ENCODE measurements at places on chromosomes 2 and 18.

- no peak for DNase-seq
Observed at GRCh38 chr2:183519371-183520056, 395.3 kb downstream of the NUP35 start.

DNA sequence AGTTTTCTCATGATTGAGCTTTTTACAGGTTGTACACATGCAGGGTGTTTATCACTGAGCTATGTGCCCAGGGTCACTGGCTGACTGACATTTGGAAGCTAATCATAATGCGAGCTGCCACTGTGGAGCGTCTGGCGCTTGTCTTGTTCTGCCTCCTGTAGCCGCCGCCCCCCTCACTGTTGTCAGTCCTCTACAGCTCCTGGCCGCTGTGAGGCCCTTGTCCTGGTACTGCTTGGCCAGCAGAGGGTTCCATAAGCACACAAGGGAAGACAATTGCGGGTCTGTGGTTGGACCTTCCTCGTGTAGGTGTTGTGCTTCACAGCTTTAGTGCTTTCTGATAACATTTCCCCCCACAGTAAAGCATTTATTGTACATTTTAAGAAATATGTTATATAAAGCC lies 105.6 kb upstream of the LDLRAD4 start:
- no peak for DNase-seq

DNA sequence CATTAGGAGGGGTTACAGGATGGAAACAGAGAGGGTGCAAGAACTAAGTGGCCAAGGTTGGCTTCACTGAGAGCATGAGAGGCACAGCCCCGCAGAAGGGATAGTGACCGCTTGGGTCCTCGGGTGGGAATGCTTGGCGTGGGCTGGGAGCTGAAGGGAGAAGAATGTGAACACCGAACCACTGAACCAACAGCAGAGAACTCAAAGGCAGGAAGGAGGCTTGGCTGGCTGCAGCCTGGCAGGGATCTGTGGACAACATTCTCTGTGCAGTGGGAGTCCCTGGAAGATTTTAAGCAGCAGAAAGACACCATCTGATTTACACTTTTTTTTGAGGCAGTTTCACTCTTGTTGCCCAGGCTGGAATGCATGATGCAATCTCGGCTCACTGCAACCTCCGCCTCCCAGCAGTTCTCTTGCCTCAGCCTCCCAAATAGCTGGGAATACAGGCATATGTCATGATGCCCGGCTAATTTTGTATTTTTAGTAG lies 33.9 kb downstream of the SOWAHC start:
- no peak for DNase-seq

- DNase-seq, result no peak
Observed at GRCh38 chr18:50074404-50074803, 120.5 kb downstream of the MYO5B start.

- no peak for DNase-seq
Observed at GRCh38 chr2:189116979-189117378, 62.6 kb downstream of the COL5A2 start.

- DNase-seq, result no peak
Observed at GRCh38 chr2:239818086-239818485, 207.1 kb downstream of the NDUFA10 start.

GRCh38 chr18:44533071-44533470 lies 147.6 kb upstream of the SETBP1 start:
- DNase-seq, result no peak

All from activated CD4-positive, alpha-beta T cell treated with anti-CD3 and anti-CD28 coated beads, Interleukin-2, amount 50 U/mL, for 4 hours (primary cell).